Cerebellar nuclear complex (tissue), 1 donor: ENCODE measurements at places on chromosomes 2 and 18.
A peak's percentile ranks its signal among the peaks of the same experiment; 100 is the strongest.

DNA sequence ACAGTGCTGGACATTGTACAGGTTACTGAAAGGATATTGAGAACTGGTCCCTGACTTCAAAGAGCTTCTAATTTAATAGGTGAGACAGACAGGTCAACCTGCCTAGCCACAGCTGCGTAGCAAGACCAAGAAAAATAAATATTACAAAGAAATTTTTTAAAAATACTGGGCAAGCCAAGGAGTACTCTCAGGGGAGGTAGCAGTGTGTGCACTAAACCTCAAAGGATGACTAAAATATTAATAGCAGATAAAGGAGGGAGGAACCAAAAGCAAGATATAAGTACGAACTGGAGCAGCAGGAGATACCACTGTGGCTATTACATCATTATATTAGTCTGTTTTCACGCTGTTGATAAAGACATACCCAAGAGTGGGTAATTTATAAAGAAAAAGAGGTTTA lies 14.9 kb downstream of the SCG2 start:
- DNase-seq: no peak

DNA sequence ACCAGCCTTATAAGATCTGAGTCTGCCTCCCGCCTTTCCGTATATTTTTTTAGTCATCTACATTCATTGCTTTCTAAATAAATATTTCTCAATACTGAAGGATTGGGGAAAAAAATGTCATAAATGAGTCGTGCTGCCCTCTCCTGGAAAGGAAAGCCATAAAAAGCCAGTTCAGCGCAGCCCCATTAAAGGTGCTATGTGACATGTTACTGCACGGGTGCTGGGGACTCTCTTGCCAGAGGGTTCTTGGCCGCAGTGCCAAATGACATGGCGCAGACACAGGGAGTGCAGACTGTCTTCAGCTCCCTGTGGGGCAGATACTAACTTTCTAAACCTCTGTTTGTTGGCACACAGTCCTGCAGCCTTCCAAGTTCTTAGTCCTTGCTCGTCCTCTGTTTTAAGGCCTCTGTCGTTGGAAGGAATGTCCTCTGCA lies 53.7 kb upstream of the MAP3K20 start:
- no peak for DNase-seq

DNA sequence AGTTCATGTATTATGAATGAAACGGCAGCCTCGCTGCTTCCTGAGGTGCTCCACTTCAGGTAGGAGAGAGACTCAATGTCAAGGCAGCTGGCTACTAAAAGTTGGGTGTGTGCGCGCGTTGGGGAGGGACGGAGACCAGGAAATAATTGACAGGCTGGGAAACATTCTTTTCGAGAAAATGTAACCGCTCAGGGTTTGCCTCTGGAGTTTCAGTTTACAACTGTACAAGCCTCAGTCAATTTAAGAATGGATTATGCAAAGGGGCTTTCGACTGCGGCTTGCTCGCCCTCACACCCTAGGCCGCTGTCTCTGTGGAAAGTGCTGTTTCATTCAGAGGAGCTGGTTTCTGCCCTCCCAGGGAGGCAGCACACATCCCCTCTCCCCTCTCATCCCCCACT lies 4.4 kb upstream of the SPRED2 start:
- no peak for DNase-seq

DNA sequence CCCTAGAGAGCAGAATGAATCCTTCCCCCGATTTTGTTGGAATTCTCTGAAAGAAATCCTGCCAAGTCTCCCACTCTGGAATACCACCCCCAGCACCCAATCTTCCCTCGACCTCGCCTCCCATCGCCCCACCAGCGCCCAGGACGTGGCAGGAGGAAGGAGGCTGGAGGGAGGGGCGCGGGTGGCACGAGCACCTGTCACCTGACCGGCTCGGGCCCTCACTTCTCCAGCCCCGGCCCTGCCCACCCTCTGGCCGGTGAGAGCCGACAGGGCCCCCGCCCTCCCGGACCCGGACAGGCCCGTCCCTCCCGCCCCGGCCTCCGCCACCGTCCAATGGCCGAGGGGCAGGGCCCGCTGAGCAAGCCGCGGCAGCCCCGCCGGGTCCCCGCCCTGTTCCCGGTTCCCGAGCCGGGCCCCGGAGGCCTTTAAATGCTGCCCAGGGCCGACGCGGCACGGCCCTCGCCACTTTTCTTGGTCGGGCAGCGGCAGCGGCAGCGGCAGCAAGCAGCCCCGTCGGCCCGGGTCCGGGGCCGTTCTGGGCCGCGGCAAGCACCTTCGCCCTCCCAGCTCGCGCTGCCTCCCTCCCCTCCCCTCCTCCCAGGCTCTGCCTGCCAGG lies at the start of gene LGALSL:
Gene LGALSL, plus strand, starts transcription at position 393 of the 616 bp plus-strand sequence. CDS start 384 bp downstream, outside the sequence.
- peak; percentile 44 for DNase-seq

DNA sequence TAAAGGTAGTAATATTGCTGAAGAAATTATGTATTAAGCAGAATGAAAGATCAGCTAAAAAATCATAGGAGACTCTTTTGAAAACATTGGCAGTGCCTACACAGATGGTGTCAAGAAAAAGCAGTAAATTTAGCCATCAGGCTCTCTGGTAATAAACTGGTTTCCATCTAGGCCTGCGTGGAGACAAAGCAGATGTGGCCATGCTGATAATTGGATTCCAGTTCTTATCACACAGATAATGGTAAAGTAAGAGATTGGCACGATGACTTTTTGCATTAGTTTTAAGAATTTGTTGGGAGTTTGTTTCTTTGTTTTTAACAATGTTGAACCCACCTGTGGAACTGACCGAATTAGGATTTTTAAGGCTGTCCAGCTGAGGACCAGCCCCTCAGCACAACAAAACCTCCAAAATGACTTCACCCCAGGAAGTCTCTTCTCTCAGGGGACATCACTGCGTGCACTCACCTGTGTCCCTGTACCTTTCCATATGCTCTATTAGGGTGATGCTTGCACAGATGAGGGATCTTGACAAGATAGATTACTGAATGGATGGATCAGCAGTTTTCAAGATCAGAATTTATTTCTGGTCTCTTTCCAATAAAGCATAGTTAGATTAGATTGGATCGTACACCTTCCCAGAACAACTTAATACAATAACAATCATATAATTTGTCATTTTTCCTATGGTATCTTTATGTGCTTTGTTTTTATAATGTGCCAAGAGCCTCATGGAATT lies 69.1 kb upstream of the DNAJC10 start:
- no peak for DNase-seq

DNA sequence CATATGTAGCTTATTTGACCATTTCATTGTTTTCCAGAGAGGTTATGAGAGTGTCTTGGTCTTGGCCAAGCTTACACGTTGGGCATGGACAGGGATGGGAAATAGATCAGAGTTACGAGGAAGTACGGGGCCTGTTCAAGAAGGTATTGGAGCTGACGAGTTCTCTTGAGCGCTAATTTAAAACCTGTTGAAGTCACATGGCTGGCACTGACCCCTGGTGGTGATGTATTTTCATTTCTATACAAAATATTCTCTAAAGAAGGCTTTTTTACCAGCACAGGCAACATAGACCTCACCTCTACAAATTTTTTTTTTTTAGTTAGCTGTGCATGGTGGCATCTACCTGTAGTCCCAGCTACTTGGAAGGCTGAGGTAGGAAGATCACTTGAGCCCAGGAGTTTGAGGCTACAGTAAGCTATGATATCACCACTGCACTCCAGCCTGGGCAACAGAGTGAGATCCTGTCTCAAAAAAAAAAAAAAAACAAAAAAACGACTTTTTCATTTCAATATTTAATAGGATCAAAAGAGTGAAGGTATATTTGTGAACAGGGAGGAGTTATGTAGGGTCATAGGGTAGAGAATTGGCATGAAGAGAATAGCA lies 19.6 kb downstream of the UGP2 start:
- DNase-seq: no peak

DNA sequence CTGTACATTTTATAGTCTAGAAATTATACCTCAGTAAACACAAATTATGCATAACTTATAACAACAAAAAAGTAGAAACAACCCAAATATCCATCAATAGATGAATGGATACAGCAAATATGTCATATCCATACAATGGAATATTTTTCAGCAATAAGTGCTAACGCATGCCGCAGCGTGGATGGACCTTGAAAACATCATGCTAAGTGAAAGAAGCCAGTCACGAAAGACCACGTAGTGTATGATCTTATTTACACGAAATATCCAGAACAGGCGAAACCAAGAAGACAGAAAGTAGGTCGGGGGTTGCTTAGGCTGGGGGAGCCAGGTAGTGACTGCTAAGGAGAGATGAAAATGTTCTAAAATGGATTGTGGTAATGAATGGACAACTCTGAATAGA lies 167.1 kb upstream of the MYCN start:
- no peak for DNase-seq

- DNase-seq: no peak
These were observed 110.7 kb upstream of the ZEB2 start for GRCh38 chr2:144630459-144631215.

DNA sequence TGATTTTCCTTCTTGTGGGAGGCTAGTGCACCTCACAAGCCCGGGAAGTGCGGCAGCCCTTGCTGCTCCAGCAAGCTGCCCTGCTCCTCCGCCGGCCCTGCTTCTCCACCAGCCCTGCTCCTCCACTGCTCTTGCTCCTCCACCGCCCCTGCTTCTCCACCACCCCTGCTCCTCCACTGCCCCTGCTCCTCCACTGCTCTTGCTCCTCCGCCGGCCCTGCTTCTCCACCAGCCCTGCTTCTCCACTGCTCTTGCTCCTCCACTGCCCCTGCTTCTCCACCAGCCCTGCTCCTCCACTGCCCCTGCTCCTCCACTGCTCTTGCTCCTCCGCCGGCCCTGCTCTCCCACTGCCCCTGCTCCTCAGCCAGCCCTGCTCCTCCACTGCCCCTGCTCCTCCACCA lies 95.6 kb downstream of the NDUFA10 start:
- DNase-seq: no peak
